Upper lobe of right lung (tissue), 1 donor: ENCODE measurements at places on chromosomes 16 and 17.
A peak's percentile ranks its signal among the peaks of the same experiment; 100 is the strongest.

DNA sequence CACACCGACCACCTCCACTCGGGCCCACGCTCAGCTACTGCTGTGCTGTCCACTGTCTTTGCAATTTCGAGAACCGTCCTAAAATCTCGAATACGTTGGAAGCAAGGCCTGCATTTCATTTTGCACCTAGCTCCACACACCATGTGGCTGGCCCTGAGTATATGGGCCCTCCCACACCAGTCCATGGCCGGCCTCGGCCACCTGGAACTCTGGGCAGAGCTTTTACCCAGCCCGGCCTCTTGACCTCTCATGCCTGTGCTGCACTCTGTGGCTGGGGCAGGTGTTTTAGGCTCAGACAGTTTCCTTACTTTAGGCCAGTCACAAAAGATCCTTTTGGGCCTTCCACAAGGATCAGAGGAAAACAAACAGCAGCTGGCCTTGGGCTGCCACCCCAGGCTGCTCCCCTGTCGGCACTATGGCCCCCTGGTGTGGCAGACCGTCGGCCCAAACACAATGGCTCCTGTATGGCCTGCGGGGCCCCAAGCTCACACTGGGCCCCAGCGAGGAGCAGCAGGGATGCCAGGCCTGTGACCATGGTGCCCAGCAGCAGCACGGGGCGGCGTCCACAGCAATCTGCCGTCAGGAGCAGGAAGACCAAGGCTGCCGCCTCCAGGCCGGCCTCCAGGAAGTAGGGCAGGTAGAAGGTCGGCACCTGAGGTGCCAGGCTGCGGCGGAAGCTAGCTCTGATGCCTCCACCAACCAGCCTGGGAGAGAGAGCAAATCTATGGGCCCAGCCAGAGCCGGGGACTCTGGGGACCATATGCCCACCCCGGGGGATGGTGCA, 2.5 kb downstream of the SLC22A31 start:
- no peak for DNase-seq

GRCh38 chr16:50313596-50314478, 47.5 kb downstream of the ADCY7 start:
- peak; percentile 78 for DNase-seq

- no peak for DNase-seq
Observed at GRCh38 chr17:76531486-76532038, 5.9 kb downstream of the CYGB start.

GRCh38 chr16:56732832-56733231, 2.9 kb downstream of the NUP93 start:
- DNase-seq = no peak

DNA sequence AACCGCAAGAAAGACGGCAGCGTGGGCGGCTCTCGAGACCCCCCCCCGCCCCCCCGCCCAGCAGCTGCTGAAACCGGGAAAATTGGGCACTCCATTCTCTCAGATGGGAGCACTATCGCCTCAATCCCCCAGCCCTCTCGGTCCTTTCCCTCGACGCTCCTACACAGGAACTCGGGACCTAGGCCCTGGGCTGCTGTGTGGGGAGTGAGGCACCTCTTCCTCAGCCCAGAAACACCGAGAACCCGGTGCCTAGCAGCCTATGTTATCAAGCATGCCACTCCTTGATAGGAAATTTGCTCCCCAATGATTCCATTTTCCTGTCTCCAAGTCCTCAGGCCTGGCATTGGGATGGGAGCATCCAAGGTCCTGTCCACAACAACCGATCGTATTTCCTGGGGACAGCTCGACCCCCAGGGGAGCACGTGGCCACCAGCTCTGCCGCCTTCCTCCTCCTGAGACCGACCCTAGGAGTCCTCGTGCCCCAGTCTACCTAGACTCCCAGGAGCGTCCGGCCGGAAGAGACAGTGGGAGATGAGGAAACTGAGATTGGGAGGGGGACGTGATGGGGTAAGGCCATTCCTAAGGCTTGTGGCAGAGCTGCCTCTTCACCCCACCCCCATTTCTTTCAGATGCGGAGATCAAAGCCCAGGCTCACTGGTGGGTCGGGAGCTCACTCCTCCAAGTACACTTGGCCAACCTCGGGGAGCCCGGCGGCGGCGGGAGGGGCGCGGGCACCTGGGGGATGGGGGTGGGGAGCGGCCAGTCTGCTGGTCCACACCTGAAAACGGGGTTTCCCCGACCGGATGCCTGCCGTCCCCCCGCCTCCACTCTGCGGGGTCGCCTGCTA, 17.5 kb upstream of the CBX8 start:
- no peak for DNase-seq

GRCh38 chr17:2412561-2413021, 11.7 kb upstream of the MNT start:
- peak; percentile 41 for DNase-seq

DNA sequence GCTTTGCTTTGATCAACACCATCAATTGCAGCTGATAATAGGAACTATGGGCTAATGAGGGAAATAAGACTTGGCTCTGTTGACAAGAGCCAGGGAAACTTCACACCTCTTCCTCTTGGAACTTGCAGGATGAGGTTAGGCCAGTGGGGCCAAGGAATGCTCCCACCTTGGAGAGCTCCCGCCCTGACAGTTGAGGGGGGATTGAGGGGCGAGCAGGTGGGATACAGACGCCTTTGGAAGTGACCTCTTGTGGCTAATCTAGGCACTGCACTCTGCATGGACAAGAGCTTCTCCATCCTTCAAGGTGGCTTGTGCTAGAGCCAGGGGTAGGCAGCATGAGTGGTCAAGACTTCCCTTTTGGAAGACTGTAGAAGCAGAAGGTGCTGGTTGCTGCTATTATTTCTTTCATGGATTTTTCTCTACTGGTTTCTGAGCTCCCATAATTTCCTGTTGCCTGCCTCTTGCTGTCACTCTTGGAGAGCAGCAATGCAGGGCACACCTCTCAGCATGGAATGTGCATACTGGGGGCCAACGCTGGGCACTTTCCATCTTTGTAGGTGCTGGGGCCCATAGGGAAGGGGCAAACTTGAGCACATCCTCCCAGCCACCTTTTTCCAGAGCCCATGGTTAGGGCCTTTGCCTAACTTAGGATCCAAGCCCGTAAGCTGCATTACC, 2.3 kb upstream of the PHF12 start:
- DNase-seq = no peak

DNA sequence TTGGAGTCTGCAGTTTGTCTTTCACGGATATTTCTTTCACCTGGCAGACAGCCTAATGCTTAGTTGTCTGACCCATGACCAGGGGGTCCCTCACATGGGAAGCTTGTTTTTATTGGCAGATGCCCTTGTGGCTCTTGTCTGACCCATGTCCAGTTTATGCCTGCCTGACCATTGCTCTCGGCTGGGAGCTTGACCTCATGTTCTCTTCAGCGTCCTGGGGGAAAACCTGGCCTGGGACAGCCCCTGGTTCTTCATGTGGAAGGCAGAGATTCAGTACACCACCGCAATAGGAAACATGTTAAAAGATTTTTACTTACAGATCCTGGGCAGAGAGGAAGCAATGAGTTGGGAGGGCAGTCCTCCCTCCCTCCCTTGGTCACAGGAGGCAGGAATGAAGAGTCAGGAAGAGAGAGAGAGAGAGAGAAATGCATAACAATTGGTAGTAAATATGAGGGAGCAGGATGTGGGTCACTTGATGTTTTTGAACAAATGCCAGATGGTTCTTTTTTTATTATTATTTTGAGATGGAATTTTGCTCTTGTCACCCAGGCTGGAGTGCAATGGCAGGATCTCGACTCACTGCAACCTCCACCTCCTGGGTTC, 302.7 kb upstream of the MYOCD start:
- DNase-seq = no peak

DNA sequence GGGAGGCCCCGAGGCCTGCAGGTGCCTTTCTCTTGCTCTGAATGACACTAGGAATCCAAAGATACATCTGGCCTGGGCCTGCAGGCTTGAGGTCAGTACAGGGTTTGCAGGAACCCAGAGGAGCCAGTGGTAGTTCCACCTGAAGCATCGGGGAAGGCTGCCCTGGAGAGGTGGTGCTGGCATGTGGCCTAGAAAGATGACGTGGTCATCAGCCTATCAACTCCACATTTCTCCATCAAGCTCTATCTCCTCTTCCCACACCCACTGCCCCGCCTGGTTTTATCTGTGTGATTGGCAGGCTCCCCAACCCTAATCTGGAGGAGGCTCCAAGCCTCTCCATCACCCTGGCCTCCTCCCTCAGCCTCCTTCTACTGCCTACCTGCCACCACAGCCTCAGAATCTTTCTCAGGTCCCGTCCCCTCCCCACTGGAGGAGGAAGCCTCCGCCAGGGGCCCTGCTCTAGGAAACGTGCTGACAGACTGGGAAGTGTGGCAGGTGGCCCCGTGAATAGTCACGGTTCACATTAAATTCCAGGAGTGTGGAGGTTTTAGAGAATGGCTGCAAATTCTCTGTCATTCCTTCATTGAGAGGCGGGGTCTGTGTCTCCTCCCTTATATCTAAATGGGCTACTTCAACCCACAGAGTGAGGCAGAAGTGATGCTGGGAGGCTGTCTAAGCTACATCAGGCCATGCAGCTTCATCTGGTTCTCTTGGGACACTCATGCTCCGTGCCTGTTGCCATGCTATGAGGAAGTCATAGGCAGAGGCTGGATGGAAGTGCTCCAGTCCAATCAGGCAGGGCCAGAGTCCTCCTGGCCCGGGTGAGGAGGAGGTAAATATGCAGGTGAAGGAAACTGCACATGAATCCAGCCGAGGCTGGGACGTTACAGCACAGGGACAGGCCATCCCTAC, 11.4 kb upstream of the MAP2K3 start:
- no peak for DNase-seq

GRCh38 chr16:86577314-86577971, 906 bp upstream of the FOXL1 start:
- no peak for DNase-seq

- peak; percentile 88 for DNase-seq
Observed at GRCh38 chr17:72588961-72589360, 468.1 kb downstream of the SOX9 start.

- no peak for DNase-seq
Observed at GRCh38 chr16:4578961-4579530, 22.9 kb downstream of the C16orf96 start.

- DNase-seq = no peak
Observed at GRCh38 chr17:61660746-61661485, 69.9 kb upstream of the NACA2 start.

- no peak for DNase-seq
Observed at GRCh38 chr16:19642501-19642900, 75.5 kb downstream of the KNOP1 start.

GRCh38 chr17:63542218-63542545, 8.1 kb upstream of the DCAF7 start:
- DNase-seq = no peak

DNA sequence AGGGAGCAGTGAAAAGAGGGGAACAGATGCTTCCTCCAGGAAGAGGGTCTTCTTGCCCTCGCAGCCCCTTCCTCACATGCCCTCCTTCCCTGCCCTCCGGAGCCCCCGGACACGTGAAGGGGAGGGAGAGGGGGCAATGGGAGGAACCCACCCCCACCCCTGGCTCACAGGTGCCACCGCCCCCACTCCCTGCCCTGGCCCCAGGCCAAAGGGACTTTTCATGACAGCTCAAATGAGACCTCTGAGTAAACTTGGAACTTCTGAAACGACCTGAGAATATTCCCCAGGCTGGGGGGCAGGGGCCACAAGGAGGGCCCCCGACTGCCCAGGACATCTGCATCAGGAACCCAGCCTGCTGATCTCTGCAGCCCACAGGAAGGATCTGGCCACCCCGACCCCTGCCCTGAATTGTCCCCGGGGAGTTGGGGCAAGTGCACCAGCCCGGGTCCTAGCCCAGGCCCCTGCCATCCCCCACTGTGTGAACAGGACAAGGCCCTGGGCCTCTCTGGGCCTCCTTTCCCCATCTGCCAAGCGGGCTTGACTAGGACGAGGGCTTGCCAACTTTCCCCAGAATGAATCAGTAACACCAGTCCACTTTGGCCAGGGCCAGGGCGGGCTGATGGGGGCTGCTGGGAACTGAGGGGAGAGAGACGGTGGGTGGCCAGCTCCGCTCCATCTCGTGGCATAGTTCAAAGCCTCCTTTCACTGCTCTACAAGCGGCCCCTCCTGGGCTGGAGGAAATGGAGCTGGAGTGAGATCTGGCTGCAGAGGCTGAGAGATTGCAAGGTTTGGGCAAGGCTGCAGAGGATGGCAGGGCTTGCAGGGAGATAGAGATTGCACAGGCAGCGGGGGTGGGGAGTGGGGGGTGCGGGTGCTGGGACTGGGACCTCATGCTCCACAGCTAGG, 3.8 kb downstream of the IL21R start:
- no peak for DNase-seq

- DNase-seq = no peak
Observed at GRCh38 chr17:7223375-7223774, 3.6 kb downstream of the ACADVL start.

DNA sequence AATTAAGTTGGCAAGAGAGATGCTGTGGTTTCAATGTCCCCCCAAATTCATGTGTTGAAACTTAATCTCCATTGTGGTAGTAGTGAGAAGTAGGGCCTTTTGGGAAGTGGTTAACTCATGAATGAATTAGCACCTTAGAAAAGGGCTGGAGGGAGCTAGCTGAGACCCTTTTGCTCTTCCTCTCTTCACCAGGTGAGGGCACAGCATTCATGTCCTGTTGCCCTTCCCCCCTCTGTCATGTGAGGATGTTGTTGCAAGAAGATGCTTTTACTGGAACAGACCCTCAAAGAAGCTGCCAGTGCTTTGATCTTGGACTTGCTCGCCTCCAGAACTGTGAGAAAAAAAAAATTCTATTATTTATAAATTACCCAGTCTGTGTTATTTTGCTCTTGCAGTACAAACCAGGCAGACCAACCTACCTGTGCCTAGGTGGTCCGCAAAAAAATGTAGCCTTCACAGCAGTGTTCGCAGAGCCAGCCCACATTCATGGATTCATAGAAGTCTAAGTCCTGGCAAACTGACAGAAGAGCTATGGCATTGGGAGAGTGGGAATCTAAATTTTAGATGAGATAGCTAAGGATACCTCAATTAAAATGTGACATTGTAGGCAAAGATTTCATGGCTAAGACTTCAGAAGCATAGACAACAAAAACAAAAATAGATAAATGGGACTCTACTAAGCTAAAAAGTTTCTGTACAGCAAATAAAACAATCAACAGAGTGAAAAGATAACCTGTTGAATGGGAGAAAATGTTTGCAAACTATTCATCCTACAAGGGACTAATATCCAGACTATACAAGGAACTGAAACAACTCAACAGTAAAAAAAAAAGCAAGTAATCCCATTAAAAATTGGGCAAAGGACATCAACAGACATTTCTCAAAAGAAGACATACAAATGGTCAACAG, 32.0 kb upstream of the ABCA5 start:
- DNase-seq = no peak

- DNase-seq = peak; percentile 56
Observed at GRCh38 chr17:78506454-78507309, 70.5 kb downstream of the DNAH17 start.

- no peak for DNase-seq
Observed at GRCh38 chr17:4944554-4945175, 3.7 kb downstream of the PFN1 start.

DNA sequence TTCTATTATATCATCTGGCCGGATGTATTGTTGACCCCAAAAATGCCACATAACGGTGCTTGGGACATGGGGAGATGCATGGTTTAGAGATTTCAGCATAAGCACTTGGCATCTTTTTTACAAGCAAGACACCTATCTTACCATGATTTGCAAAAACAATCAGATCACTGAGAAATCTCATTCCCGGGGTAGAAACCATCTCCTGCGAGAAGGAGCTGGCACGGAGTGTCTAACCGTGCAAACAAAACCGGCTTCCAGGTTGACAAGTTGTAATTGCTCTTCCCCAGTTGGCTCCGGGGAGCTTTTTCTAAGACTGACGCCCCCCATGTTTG, 1.0 kb downstream of the SLC16A6 start:
- DNase-seq = no peak

GRCh38 chr17:51121620-51122472, 1.2 kb upstream of the SPAG9 start:
- peak; percentile 94 for DNase-seq
